ENCODE measurements at places on chromosomes 3 and 15.

- DNase-seq: no peak
Measured at GRCh38 chr3:175338775-175339535, 479.8 kb downstream of the NAALADL2 start.

DNA sequence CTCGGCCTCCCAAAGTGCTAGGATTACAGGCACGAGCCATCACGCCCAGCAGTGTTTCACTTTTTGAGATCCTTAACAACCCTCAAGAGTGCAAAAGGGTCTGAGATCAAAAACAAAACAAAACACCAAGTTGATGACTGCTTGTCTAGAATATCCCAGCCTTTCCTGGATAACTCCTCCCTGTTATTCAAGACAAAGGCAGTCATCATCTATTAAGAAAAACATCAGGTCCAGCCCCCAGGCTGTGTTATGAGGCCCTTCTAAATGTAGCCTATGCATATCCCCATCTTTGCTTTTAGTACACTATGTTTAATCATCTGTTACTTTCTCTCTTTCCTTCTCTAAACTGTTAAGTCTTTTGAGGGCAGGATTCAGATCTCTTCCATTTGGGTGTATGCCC lies 150.1 kb upstream of the FHIT start:
- DNase-seq: no peak

GRCh38 chr3:45679805-45680204 lies 9.4 kb upstream of the SACM1L start:
- no peak for DNase-seq

GRCh38 chr3:75272691-75273090 lies 391.4 kb upstream of the FRG2C start:
- DNase-seq: no peak

- no peak for DNase-seq
Measured at GRCh38 chr15:22795206-22796063, 9.0 kb downstream of the NIPA1 start.

DNA sequence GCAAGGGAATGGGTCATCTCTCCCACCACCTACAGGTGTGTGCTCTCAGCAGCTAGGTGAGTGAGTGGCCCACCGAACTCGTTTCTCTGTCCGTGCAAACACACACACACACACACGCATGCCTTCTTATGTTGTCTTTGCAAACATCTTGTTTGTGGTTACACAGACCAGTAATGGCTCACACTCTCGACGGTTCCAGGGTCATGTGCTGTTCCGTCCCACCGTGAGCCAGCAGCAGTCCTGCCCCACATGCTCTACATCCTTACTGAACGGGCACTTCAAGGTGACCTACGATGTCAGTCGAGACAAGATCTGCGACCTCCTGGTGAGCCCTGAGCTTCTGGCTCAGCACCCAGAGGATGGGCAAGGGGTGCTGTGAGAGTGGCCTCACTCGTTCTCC lies 4.3 kb downstream of the ITIH1 start:
- DNase-seq: no peak

Measured in CD4-positive, alpha-beta T cell treated with Interleukin-2 at 100 ng/mL for 4 hours (primary cell).